ENCODE measurements at places on chromosomes 4 and X.

DNA sequence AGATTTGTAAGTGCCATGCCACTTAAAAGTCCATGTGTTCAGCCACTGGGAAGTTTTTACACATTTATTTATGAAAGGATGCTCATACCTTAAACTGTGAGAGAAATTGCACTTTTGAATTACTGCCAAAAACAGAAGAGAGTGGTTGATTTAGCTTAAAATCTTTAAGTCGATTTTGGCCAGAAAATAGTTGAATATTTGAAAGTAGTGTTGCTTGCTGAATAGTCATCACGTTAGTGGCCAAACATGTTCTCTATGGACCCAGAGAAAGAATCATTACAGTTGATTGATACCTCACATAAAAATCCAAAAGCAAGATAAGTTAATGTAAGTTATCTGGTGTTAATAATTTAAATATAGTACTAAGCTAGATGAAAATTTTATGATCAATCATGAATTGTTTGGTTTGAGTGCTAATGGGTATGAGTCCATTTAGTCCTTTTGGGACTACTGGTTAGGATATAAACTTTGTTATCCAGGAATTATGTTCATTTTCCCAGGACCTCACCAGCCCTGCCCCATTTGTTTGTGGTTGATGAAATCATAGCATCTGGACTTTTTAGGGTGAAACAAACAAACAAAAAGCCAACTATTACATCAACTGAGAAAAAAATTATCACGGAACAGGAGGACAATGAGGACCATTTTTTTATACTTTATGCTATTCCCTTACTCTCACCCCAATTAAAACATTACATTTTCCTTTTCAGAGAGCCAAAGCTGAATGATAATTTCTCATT is 6.3 kb downstream of the GIMD1 start:
- DNase-seq, result no peak

GRCh38 chrX:149120459-149120858 is 384.6 kb downstream of the IDS start:
- no peak for DNase-seq

DNA sequence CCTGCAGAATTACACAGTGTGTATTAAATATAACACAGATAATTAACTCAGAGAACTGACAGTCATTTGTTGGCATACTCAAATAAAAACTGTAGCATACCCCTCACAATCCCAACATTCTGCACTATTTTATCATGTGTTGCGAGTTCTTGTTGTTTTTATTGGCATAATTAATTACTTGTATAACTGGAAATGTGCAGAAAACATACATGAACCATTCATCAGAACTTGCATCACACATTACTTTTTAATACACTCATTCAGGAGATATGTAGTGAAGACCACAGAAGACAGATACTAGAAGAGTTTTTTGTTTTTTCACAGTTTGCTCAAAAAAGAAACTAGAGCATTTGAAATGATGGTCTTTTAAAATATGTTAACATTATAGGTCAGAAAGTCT is 74.6 kb upstream of the NEIL3 start:
- DNase-seq, result no peak

DNA sequence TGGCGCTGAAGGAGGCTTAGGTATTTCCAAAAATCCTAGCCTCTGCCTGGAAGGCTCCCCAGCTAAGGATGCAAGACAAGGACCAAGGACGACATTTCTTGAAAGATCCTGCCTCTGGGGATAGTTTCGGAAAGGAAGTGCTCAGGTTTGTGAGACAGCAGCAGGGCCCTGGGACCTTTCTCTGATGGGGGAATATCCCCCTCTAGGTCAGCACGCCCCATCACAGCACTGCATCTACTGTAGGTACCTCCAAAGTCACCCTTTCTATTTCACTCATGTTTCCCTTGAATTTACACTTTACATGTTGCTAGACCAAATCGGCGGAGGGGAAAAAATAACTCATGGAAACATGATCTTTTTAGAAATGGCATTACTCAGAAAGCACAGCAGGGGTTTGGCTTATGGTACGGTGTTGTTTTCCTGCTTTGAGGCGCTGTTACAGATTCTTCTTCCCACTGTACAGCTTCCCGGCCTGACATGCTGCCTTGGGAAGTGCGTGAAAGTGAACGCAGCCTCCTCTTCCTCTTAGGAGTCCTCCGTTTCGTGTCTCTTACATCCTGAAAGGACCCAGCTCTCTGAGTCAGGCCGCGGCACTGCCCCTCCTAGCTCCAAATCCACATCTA is 77.2 kb upstream of the DHRSX start:
- no peak for DNase-seq

DNA sequence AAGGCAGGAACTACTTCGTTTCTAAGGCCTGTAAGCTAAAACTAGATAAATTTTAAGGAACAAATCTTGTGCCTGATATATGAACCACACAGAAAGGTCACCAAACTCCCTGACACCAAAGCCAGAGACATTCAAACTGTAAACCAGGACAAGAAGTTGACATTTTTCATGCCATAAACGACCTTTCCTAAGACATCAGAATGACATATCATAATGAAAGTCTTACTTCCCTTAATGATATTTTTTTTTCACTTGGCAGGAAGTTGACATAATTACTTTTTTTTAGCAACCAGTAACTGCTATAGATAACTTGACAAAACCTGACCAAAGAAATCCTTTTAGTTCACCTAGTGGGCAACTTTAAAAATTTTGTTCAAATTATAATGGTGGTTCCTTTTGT is 231.5 kb upstream of the AGTR2 start:
- no peak for DNase-seq

GRCh38 chr4:73814679-73815078 is 21.8 kb upstream of the CXCL6 start:
- DNase-seq, result no peak

- DNase-seq, result no peak
Measured at GRCh38 chrX:98398542-98398941, 1514.8 kb downstream of the RPA4 start.

DNA sequence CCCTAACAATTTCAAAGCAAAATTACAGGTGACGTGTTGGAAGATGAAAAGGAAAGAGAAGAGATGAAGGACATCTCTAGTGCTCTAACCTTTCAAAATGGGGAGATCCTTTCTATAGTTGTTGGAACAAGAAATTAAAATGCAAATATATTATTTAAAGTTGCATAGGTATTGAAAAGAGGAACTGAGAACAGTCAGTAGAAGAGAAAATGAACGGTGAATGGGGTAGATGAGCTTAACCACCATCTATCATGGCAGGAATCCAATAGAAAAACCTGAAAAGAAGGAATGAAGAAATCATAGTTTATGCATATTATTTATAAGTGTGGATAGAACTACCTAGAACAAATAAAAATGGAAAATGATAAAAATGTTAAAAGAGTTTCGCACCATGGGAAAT is 42.0 kb downstream of the ANXA5 start:
- DNase-seq, result no peak

DNA sequence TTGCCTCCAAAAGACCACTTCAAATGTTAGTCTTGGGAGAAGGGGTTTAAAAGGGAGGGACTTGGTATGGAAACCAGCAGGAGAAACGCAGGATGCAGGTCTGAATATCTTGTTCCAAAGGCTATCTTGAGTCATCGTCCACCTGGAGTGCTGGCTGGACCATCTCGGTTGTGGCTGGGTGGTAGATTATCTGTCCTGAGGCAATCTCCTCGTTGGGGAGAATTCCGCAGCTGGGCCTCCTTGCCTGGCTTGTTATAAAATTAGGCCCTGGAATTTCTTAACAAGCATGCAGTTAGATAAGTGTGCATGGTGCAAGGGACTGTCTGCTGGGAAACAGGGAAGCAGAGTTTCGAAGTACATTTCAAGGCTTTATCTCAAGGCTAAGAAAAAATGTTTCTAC is 2045.7 kb upstream of the TENM3 start:
- DNase-seq, result no peak

- DNase-seq, result no peak
Measured at GRCh38 chr4:525660-526059, 26.6 kb downstream of the PIGG start.

DNA sequence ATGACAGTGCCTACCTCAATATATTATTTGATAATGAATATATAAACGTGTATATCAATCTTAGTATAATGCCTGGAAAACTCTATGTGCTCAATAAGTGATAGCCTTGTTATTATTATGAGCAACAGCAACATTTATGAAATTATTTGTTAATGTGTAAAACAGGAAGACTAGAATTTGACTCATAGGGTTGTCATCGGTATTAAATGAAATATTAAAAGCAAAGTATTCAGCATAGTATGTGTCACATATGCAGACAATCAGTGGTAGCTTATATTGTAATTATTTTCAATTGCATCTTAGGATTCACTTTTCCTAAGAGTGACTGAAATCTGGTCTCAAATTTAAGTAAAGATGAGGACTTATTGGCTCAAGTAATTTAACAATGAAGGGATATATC is 24.6 kb downstream of the SPANXD start:
- DNase-seq, result no peak

- DNase-seq, result no peak
Measured at GRCh38 chrX:13522811-13523210, 46.6 kb upstream of the EGFL6 start.

- no peak for DNase-seq
Measured at GRCh38 chrX:138925330-138925729, 213.8 kb upstream of the FGF13 start.

- no peak for DNase-seq
Measured at GRCh38 chrX:66731398-66731797, 92.5 kb upstream of the EDA2R start.

GRCh38 chr4:123418351-123418931 is 21.8 kb downstream of the SPRY1 start:
- no peak for DNase-seq

DNA sequence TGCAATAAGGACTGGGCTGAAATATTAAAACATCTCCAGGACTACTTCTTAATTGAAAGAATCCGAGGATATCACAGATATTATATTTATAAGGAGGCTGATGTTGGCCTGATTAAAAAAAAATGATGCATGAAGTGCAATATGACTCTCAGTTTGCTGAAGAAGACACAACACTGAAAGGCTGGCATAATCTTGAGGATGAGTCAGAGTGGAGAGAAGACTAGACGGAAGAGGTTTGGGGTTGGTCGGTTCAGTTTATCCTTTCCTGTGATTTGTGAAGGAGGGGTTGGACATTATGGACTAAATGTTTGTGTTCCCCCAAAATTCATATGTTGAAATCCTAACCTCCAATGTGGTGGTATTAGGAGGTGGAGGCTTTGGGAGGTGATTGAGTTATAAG is 170.3 kb downstream of the CORIN start:
- DNase-seq, result no peak

DNA sequence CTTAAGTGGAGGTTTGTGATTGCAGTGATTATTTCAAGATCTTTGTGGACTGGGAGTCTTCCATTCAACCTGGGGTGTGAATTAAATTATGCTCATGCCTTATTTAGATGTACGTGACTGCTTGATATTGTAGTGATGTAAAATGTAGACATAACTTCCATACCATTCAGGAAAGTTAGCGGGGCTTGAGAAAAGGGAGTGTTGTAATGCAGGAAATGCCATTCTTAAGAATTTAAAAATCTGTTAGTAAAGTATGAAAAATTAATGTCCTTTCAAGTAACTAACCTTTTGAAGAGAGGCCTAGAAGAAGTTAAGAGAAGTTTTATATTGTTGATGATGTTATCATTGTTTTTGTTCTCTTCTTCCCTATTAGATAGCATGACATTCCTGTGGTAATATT is 318.2 kb downstream of the CCSER1 start:
- DNase-seq, result no peak

DNA sequence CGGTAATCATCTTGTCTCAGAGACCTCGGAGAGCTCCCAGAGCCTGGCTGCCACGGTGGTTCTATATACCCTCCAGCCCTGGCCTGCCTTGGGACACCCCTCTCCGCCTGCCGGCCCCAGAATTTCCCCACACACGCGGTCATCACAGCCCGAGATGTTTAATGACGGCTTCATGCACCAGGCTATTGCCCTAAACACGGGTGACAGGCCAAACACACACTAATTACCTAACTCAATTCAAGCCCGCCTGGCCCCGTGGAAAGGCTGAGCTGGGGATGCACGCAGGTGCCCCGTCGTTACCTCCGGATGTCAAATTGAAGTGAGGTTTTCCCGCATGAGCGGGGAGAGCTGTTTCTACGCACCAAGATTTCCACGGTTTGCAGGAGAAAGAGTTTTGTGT is 72.9 kb upstream of the PPP2R3B start:
- DNase-seq, result no peak

DNA sequence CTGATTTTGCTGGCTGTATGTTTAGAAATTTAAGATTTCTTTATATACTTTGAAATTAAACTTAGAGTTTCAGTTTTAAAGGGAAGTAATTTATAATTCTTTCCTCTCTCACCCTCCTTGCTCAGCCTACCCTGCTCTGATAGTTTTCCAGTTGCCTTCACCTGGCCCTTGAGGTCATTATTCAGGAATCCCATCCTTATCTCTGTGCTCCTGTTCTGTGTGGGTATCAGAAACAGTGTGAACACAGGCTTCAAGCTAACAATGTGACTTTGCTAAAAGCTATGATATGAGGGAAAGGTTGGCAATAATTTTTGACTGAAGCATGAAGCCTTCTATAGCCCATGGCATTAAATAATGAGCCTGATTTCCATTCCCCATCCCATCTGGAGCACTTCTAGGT is 128.1 kb downstream of the MID1 start:
- DNase-seq, result no peak

DNA sequence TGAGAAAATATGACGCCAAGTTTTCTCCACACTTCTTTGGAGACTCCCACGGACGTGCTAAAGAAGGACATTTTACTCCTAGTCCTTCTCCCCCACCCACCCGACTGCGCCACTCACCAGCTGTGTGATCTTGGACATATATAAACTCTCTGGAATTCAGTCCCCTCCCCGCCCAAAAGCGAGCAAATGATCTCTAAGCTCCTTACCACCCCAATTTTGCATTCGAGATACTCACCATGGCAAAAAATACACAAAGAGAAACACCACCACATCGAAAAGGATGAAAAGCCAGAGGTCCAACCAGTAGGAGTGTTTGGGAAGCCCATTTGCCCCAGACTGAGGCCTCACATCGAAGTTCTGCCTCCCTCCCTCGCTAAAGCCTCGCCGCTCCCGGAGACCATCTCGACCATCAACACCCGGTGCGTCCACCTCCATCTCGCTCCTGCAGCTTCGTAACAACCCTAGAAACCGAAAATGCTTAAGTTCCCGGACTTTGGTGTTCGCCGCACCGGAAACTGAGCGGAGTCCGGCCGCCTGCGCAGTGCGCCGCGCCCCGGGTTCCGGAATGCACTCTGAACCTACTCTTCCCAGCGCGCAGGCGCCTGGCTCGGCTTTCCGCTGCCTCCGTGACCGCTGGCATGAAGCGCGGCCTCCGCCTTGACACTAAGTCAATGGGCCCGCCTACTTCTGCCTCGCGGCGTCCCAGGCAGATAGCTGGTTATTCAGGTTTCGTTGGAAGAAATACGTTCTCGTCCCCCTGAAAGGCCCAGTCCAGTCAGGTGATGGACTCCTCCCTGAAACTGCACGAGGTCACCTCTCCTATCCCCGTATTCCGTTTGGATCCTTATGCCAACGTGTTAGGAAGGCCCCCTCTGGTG is 21.6 kb downstream of the FABP2 start:
- DNase-seq, result peak; percentile 83

Data from stimulated activated CD8-positive, alpha-beta memory T cell treated with anti-CD3 and anti-CD28 coated beads, Interleukin-2, amount 100 ng/mL, for 1 hour (primary cell).